ENCODE measurements at places on chromosomes 1 and 21.

DNA sequence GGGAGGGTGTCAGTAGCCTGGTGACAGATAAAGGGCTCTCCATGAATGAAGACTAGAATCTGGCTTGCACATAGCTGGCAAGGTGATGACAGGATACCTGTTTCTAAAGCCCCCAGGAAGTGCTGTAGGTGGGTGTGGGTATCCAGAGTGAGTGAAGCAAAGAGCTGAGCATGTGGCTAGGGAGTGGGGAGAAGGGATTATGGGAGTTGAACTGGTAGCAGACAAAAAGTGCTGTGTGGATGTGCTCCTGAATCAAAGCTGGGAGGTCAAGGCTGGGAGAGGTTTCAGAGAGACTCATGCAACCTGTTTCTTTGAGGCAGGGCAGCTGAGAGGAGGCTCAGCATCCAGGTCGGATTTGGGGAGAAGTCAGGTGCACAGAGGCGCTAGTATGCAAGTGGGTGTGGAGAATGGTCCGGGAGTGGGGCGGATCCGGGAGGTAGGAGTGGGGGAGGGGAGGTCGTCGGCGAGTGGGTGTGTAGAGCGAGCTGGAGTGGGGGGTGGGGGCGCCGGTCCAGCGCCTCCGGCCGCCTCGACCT, 600 bp downstream of the ASTN1 start:
- no peak for DNase-seq

DNA sequence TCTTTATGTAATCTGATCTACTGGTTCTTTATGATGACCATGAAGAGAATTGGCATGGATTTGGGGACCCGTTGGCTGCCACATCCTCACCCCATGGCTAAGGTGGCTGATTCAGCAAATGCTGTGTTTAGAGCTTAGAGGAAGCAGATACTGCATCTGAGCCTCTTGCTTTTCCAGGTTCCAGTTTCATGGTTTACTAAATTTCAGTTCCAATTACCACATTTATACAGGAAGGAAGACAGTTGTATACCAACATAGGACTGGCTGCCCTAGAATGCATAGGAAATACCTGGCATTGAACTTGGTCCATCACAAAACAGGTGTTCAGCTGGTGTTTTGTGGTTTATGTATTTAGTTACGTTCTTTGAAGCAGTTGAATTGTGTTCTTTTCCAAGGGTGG, 107.1 kb downstream of the ST3GAL3 start:
- DNase-seq: no peak

GRCh38 chr21:16194095-16194787, 464.5 kb downstream of the USP25 start:
- no peak for DNase-seq

DNA sequence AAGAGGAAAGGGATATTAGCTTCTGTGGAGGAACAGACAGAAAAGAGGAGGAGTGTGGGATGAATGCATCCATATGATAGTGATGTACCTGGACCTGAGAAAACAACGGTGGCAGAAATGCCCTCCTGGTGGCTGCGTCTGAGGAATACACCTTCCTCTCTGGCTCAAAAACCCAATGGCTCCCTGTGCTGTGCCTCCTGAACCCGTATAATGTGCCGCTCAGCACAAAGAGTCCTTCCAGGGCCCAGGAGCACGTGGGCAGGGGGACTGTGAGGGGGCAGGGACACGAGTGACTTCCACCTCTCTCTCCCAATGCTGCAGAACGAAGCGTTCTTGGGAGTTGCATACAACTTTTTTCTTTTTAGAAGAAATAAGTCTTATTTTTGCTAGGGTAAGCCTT, 31.2 kb downstream of the IRF2BP2 start:
- no peak for DNase-seq

DNA sequence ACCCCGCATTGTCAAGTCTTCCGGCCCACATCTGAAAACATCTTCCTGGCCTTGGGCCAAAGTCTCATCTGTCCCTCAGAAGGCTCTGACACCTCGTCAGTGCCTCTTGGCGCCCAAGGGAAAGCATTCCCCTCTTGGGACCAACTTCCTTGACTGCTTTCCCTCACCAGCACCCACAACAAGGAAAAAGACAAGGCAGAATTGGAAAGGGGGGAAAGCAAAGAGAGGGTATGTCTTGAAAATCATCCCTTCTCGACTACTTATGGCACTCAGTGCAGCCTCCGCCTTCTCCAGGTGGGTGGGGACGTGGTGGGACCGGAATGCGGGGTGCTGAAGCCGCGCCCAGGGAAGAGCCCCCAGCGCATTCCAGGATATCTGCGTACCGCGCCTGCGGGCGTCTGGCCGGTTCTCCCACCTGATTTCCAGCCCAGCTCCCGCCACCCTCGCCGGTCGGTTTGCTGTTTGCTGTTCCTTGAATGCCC, 554 bp upstream of the SLC39A1 start:
- no peak for DNase-seq

DNA sequence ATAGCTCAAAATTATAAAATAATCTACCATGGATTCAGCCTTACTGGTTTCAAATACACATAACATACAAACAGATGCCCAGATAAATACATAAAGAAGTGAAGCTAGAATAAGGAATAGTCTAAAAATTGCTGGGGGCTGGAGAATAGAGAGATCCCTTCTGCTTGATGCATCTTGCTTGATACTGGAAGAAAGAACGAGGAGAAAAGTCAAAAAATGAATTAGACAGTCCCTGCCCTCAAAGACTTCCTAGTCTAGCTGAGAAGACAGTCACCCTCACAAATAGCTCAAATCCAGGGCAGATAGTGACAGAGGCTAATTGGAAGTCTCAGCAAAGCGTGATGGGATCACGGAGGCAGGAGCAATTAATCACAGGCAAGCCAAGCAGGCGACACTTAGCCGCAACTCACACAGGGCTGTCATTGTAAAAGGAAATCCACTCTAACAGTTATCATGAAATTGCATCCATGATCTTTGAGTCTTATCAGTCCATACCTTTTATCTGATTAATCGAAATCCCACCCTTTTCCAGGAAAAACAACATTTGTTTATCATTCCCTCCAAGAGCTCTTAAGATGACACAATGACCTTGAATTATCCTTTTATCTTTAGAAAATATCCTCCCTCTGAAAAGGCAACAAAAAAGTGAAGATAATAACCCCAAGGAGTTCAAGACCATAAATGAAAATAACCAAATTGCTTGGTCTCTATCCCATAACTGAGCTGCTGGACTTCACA, 59.7 kb upstream of the TIAM1 start:
- DNase-seq: no peak

GRCh38 chr21:38134084-38134873, 122.5 kb upstream of the KCNJ15 start:
- no peak for DNase-seq

- no peak for DNase-seq
Measured at GRCh38 chr1:104780470-104781078, 1030.9 kb downstream of the AMY1C start.

DNA sequence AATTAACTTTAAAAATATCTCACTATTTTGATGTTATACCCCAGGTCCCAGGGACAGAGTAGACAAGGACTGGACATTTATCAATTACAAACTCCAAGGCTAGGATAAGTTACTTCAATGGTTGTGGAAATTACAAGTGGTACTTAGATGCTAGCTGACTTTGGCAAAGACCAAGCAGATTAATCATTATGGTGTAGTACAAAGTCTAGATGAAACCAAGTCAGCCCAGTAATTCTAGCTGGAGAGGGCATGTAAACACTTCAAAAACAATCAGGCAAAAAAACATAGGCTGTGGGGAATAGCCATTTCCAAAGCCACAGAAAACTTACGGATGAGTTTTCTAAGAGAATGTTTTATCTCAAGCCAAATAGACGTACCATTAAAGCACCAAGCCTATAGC, 124.5 kb downstream of the TSEN15 start:
- no peak for DNase-seq

DNA sequence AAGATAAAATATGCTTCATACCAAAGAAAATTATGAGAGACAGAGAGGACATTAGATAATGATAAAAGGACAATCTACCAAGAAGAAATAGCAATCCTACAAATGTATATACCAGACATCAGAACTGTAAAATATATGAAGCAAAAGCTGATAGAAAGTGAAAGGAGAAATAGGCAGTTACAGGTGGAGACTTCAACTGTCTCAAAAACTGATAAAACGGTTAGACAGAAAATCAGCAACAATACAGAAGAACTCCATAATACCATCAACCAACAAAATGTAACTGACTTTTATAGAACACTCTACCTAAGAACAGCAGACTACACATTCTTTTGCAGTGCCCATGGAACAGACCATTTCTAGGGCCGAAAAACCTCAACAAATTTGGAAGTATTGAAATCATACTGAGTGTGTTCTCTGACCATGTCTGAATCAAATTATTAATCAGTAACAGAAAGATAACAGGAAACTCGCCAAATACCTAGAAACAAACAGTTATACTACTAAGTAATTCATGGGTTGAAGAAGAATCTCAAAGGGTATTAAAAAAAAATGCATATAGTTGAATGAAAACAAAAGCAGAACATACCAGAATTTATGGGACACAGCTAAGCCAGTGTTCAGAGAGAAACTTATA, 132.1 kb downstream of the RPS6KC1 start:
- DNase-seq: no peak

GRCh38 chr1:245678860-245679411, 524.2 kb downstream of the KIF26B start:
- no peak for DNase-seq

GRCh38 chr1:235881930-235882700, 15.4 kb upstream of the LYST start:
- DNase-seq: no peak

DNA sequence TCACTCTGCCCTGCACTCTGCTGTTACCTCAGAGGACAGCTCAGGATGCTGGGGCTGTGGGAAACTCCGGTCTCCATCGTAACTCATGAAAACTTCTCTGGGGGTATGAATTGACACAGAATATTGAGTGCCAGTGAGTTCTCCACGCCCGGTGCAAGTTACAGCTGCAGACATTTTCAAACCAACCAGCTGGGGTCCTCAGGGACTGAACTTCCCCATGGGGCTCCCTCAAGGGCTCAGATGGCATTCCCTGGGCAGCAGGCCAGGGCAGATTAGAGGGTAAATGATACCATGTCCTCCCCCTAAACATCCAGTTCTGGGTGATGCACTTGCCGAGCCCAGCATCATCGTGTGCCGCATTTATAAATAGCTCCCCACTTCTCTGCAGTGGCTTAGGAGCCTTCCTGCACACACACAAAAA, 27.8 kb upstream of the CCSAP start:
- DNase-seq: no peak

DNA sequence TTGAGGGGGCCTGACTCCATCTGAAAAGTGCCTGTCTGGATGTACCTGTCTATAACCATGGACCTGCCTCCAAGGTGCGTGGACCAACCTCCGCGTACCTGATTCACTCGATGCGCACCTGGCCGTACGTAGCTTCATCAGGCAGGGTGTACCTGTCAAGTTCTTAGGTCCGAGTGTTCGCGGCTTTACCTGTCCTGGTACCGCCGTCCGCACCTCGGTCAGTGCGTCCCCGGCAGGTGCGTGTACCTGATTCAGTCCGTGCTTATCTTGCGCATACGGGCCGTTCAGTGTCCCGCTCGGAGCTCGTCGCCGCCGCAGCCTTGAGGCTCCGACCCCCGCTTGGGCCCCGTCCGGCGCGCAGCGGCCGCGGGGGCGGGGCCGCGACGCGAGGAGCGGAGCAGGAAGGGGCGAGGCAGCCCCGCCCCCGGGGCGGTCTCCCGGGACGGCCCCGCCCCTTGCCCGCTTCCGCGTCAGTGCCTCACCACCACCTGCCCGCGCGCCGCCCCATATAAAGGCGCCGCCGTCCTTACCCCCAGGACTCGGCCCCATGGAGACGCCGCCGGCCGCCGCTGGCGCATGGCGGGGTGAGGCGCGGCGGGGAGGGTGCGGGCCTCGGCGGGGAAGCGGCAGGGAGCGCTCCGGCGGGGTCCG, at the start of gene ZC3H12A:
ZC3H12A (plus strand) TSS at position 535 of the 651 bp plus-strand sequence. CDS start 917 bp downstream, outside the sequence.
- peak; percentile 90 for DNase-seq

DNA sequence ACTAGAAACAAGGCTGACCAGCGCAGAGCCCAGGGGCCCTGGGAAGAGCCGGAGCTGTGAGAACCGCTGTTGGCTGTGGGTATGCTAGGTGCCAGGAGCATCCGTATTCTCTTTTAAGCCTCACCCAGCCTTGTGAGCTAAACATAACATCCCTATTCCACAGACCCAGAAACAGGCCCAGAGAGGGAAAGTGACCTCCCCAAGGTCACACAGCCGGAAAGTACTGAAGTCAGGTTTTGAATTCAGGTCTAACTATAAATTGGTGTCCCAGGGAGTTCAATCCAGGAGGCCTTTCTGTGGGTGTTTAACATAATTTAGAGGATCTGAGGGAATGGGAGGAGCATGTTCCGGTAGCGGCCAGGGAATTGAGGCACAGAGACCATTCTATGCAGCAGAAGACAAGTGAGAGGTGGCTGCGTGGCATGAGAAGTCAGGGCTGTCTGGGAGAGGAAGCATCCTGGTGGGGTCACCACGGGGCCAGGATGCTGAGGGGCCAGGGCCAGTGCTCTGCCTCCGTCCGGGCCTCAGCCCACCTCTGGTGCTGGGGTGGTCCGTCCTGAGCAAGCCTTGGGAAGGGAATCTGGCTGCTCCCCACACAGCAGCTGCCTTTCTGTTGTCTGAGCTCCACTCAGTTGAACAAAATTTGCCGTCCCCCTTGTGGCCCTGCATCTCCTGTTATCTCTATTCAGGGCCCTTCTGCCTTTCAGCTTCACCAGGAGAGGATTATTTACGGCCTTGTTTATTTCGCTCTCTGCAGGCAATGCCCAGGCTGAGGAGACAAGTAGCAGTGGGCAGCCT, 338.8 kb upstream of the VAMP3 start:
- no peak for DNase-seq

DNA sequence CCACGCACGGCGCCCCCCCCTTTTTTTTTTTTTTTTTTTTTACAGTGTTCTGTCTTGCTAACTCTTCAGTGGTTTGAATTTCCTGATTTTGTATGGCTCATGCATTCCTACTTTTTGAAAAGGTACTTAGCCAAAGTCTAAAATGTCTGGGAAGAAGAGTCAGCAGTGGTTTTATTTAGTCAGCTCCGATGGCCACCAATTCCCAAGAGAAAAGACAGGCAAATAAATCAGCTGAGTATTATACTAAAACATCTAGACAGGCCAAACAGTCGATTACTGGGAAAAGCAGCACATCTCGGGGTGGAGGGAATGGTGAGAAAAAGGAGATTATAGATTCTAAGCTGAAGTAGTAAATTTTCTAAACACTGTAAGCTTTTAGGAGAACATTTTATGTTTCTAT, 192.5 kb upstream of the ZRANB2 start:
- DNase-seq: no peak

DNA sequence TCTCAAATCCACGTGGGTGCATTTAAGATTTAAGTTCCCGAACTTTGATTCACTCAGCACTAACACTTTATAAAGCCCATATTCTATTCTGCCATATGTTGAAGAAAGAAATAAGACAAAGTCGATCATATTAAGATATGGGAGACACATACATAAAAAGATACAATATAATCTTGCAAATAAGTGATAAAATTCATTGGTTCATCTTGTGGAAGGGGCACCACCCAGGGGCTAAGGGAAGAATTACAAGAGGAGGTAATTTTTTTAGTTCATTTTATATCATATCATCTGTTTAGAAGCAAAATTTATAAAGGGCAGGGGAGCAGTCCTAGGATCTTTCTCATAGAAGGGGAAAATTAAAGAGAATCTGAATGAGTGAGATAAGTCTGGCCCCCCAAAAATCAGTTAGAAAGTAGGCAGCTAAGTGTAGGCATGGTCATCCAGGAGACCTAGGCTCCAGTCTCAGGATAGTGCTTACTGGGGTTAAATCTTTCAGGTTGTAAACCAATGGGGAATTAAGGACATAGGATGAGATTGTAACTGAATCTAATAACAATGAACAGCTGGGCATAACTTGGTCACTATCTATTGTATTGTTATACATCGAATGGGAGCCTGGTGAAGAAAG, 124.2 kb upstream of the L1TD1 start:
- no peak for DNase-seq

All from effector CD4-positive, alpha-beta T cell (primary cell).